ENCODE measurements at places on chromosomes 3 and 15. TPM values are rescaled to one million over a fixed set of nuclear protein-coding genes. Genes with fewer than 3 reads are reported as not detected.

- H3K4me1 ChIP-seq: peaks cover 3% of the 10 kb centered on the region
- H3K27ac ChIP-seq: peak overlapping the region; percentile 93
- no peaks in the 10 kb centered on the region for H3K36me3 ChIP-seq
- DNase-seq: peak; percentile 23
These were observed 1.2 kb downstream of the SETD2 start for GRCh38 chr3:47162697-47163168.

DNA sequence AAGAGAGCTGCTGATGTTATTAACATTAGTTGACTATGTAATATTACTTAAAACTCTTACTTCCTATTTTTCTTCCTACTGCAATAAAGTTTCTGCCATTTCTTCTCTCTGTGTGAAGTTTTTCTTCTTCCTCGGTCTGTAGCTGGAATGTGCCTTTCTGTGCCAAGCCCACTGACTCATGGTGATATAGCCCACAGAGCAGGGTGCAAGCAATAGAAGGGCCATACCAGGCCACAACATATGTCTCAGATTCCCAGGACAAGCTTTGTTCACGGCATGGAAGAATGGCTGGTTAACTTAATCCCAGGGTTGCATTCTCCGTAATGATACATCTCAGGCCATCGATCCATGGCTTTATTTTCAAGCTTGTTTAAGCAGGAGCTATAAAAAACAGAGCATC, 815.3 kb downstream of the TUSC7 start:
- H3K27me3 ChIP-seq: no peaks in the 10 kb centered on the region
- H3K36me3 ChIP-seq: no peaks in the 10 kb centered on the region
- H3K4me3 ChIP-seq: no peak overlapping the region
- H3K4me1 ChIP-seq: no peaks in the 10 kb centered on the region
- no peak for DNase-seq

DNA sequence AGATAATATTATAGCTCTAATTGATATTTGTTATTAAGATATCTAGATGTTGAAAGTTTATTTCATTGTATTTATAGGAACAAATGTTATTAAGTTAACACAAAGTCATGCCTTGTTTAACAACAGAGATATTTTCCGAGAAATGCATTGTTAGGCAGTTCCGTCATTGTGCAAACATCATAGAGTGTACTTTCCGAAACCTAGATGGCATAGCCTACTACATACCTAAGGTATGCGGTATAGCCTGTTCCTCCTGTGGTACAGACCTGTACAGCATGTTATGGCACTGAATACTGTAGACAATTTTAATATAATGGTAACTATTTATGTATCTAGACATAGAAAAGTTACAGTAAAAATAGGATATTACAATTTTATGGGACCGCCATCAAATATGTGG, 114.3 kb downstream of the NAALADL2 start:
- H3K27me3 ChIP-seq: no peaks in the 10 kb centered on the region
- H3K36me3 ChIP-seq: no peaks in the 10 kb centered on the region
- no peak overlapping the region for H3K4me3 ChIP-seq
- no peaks in the 10 kb centered on the region for H3K4me1 ChIP-seq

GRCh38 chr3:78476076-78476475, 1291.7 kb downstream of the ROBO1 start:
- H3K4me1 ChIP-seq: no peaks in the 10 kb centered on the region
- no peak overlapping the region for H3K27ac ChIP-seq
- H3K36me3 ChIP-seq: no peaks in the 10 kb centered on the region
- no peak for DNase-seq
- no peaks in the 10 kb centered on the region for H3K27me3 ChIP-seq
- H3K4me3 ChIP-seq: no peak overlapping the region

- H3K27ac ChIP-seq: no peak overlapping the region
- peaks cover 18% of the 10 kb centered on the region for H3K4me1 ChIP-seq
- H3K4me3 ChIP-seq: no peak overlapping the region
- H3K36me3 ChIP-seq: no peaks in the 10 kb centered on the region
These were observed 104.9 kb downstream of the OXNAD1 start for GRCh38 chr3:16369885-16370284.

- peaks cover 5% of the 10 kb centered on the region for H3K4me1 ChIP-seq
- H3K4me3 ChIP-seq: no peak overlapping the region
- H3K27ac ChIP-seq: no peak overlapping the region
- DNase-seq: no peak
These were observed 16.0 kb upstream of the RNU6-1 start for GRCh38 chr15:67855842-67856241.

GRCh38 chr3:186100398-186100797, 8.5 kb downstream of the ETV5 start:
- H3K27ac ChIP-seq: no peak overlapping the region
- DNase-seq: no peak
- H3K27me3 ChIP-seq: no peaks in the 10 kb centered on the region

GRCh38 chr3:10395196-10395595, 74.3 kb upstream of the SEC13 start:
- H3K4me1 ChIP-seq: no peaks in the 10 kb centered on the region
- H3K36me3 ChIP-seq: no peaks in the 10 kb centered on the region
- no peak for DNase-seq
- H3K27me3 ChIP-seq: no peaks in the 10 kb centered on the region
- no peak overlapping the region for H3K27ac ChIP-seq
- H3K4me3 ChIP-seq: no peak overlapping the region

DNA sequence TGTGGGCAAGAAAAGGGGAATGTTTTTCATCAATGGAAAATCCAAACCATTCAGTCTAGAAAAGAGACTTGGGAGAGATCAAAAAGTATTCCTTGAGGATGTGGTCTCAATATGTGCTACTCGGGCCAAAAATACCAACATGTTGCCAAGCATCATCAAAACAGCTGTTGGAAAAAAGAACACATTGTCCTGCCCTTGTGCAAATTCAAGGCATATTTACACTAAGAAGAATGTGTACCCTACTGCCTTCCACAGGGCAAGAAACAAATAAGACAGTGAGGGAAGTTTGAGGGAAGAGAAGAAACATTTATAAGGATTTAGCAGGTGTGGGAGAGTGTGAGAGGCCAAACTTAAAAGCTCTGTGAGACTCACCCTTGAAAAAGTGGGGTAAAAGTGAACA, 252.1 kb downstream of the NTRK3 start:
- no peak overlapping the region for H3K4me3 ChIP-seq
- DNase-seq: no peak
- no peaks in the 10 kb centered on the region for H3K4me1 ChIP-seq
- H3K36me3 ChIP-seq: no peaks in the 10 kb centered on the region
- H3K27ac ChIP-seq: no peak overlapping the region

The ARRDC4 gene
- total RNA-seq: 48.7 TPM

The PDZRN3 gene
- 13.2 TPM for total RNA-seq

The PLSCR4 gene
- 33.0 TPM for total RNA-seq

Data from kidney (tissue), 22 donors.